ENCODE measurements at places on chromosomes 12 and 14.

DNA sequence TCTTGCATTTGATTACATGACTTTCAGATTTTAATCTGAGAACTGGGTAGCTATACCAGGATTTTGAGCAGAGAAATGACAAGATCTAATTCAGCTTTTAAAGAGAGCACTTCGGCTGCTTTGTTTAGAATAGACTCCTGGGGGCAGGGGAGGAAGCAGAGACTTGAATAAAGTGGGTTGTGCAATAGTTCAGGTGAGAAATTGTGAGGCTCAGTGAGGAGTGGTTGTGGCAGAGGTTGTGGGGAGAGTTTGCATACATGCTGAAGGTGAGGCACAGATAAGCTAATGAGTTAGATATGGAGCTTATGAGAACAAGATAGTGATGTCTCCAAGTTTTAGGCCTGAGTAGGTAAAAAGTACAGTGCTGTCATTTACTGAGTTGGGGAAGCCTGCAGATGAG is 281.4 kb downstream of the FLRT2 start:
- DNase-seq = no peak

- DNase-seq = peak; percentile 72
Observed at GRCh38 chr12:6465467-6466183, 4.9 kb downstream of the VAMP1 start.

- no peak for DNase-seq
Observed at GRCh38 chr14:26204728-26205479, 392.9 kb downstream of the NOVA1 start.

GRCh38 chr12:5259523-5259922 is 172.4 kb upstream of the NTF3 start:
- no peak for DNase-seq

GRCh38 chr12:229441-230191 is 15.7 kb upstream of the SLC6A12 start:
- no peak for DNase-seq

DNA sequence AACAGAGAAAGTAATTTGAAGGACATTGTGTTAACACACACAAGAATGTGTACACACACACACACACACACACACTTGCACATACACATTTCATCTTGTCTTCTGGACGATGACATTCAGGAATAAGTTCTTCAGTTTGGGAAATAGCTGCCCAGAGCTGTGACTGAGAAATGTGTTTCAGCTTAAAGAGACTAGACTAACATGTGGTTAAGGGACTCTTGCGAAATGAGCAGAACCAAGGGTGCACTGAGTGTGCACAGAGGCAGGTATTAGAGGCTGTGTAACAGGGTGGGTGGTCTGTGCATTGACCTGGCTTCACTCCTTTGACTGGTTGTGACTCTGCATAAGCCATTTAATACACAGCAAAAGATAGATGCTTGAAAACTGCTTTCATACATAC is 29.4 kb upstream of the KCNA5 start:
- DNase-seq = peak; percentile 12

DNA sequence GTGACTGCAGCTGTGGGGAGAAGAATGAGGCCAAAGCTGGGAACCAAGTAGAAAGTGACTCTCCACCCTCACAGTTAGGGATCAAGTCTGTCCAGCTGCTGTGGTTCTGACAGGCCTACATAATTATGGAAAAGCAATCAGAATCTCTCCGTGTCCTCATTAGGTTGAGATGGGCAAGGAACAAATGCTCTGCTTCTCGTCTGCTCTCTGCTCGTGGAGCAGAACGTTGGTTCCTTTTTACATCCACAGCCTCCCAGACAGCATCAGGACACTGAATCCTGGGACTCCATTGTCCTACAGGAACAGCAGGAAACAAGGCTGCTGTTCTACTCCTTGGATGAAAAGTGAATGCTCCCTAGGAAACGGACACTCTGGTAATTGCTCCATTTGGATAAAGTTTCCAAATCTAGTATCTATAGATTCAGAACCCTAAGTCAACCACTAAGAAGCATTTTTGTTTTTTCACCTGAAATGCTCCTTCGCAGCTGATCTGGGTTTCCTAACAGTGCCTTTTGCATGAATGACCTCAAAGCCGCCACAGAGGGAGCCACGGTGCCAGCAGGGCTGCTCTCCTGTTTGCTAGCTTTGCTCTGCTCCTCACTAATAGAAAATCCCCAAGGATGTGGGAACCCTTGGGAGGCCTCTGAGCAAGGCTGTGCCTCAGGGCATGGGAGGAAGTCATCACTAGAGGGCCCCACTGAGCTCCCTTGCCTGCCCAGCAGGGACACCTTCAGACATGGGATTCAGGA is 102.0 kb downstream of the EGLN3 start:
- peak; percentile 34 for DNase-seq

DNA sequence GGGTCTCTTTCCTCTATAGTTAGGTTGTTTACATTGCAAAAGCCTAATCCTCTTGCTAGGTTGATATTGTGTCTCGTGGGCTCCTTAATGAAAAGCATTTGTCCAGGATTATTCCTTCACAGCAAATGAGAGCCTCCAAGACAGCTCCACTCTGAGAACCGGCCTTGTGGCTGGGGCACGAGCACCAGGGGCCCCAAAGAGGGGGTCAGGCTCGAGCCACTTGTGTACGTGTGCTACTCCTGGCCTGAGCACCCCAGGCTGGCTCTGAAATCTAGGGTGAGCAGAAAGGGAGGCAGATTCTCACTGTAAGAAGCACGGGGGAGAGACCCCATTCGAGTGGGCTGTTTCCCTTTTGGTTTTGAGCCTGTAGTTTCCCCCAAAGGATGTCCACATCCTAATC is 45.0 kb upstream of the FZD10 start:
- no peak for DNase-seq

GRCh38 chr14:76196980-76197695 is 45.4 kb downstream of the GPATCH2L start:
- DNase-seq = no peak

GRCh38 chr14:67477926-67478799 is 10.4 kb downstream of the TMEM229B start:
- no peak for DNase-seq

- peak; percentile 10 for DNase-seq
Observed at GRCh38 chr14:59316151-59316830, 127.8 kb downstream of the DAAM1 start.

- DNase-seq = peak; percentile 77
Observed at GRCh38 chr12:28872654-28873268, 276.3 kb upstream of the FAR2 start.

- DNase-seq = no peak
Observed at GRCh38 chr14:74510223-74510931, 16.8 kb downstream of the ISCA2 start.

DNA sequence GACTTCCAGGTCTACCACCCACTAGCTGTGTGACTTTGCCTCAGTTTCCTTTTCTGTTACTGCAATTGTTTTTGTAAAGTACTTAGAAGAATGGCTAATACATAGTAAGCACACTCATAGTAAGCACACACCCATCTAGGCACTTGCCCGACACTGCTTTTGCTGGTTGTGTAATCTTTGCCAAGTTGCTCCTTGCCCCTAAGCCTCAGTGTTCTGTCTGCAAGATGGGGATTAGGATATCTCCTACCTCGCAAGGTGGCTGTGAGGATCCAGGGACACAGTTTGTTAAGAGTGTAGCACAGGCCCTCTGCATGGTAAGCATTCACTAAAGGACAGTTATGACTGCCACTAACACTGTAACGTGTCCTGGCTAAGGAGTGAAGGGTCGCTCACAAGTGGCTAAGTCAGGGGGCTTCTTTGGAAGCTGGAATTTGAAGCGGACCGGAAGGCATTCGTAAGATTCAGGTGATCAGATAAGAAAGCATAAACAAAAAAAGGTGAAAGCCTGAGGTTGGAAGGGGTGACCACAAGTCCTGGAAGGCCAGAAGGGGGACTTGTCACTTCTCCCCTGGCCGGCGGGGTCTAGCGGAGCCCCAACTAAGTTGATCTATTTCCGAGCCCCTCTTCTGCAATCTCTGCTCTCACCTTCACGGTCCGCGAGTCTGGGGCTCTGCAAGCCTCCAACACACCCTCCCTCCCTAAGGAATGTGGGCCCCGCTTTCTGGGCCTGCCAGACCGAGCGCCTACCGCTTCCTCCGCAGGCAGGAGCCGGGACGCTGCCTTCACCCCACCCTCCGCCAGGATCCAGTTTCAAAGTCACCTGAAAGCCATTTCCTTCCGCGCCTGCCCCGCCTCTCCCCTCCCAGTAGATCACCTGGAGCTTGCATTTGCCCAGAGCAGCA is 1.5 kb upstream of the PLEKHG3 start:
- no peak for DNase-seq

DNA sequence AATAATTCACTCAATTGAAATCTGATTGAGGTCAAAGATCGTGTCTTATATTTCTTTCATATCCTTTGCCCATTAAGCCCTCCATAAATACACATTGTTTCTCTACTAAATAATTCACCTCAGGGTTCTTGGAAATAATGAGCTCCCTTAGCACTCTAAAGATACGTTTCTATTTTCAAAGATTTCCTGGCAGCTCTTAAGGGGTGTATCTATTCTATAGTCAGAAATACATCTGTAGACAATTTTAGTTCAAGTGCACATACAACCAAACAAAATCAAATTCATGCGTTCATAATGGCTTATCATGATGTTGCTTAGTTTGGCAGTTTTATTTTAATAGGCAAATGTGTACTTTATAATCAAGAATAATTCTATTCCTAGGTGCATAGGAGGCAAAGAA is 361.1 kb upstream of the DDHD1 start:
- no peak for DNase-seq

GRCh38 chr12:2543801-2544200 is 251.0 kb upstream of the FKBP4 start:
- no peak for DNase-seq

- DNase-seq = no peak
Observed at GRCh38 chr12:31298515-31298910, 27.4 kb downstream of the SINHCAF start.

DNA sequence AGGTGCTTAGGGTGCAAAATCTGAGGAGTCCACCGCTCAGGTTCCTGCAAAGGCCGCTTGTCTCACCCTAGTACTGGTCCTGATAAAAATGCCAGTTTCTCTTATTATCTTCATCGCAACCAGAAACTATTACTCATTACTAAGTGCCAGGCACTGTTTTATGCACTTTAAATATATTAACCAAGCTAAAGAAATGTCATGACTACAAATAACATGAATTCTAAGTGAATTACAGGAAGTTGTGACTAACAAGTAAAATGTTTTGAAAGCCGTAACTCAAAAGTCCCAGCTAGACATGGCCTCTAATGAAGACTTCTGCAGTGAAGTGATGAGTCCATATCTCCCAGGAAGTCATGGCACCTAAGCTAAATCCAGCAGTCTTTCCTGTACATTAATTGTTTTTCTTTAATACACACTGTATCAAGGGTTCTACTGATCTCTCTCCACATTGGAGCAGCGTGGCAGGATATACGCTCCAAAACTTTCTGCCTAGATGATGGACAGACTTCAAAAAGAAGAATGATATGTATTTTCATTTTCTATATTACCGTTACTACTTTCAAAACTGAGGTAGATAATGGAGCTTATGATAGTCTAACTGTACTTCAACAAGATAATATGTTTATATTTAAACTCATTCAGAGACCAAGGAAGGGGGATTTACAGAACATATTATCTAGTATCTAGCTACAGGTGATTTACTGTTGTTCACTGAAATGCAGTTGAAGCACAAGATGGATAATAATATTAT is 117.3 kb upstream of the ARID2 start:
- DNase-seq = no peak

DNA sequence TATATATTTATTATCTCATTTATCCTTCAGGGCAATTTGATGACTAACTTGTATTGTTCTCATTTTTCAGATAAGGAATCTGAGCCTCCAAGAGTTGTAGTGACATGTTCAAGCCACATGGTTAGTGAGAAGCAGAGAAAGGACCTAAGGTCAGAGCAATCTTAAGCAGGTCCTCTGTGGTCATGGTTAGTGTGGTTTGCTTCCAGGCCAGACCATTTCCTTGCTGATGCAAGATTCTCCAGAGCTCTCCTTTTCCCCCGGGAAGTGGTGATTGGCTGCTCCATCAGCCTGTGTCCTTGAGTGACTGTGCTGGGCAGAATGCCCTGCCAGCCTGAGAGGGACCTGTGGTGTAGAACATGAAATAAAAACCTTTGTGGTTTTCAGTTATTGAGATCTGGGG is 141.3 kb downstream of the KTN1 start:
- DNase-seq = peak; percentile 59

DNA sequence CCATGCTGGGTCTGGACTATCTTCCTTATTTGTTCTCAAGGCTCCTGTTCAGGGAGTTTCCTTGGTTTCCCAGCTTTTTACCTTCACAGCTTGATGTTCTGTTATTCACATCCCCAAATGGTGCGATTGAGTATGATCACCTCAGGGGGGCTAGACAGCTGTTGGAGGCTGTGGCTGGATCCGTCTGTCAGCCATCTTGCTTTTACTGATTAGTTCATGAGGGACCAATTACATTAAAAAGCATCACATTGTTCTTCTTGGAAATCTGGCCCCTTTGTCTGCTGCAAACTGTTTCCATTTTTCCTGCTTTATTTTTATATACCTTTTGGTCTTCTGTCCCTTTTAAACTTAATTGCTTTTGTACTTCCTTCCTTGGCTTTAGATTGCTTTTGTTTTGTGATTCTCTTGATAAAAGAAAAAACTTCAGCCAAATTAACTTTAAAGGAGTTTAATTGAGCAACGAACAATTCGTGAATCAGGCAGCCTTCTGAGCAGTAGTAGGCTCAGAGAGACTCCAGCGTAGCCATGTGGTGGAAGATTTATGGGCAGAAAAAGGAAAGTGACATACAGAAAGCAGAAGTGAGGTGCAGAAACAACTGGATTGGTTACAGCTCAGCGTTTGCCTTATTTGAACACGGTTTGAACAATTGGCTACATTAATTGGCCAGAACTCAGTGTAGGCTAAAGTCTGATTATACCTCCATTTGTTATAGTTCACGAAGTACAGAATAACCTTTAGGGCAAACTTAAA is 208.7 kb downstream of the AEBP2 start:
- peak; percentile 69 for DNase-seq

DNA sequence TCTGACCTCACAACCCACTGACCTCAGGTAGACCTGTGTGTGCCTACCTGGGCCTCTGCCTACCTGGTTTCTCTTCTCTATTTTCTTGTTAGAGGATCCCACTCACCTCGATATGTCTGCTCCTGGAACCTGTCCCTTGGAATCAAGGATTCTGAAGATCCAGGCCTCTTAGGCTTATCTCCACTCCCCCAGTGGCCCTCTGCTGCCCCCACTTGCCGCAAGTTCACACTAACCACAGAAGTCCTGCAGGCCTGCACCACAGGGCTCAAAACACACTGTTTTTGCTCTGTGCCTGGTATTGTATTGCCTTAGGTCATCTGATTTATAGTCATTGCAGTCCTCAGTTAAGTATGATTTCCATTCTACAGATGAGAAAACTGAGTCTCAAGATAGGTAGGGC is 15.3 kb upstream of the NRXN3 start:
- peak; percentile 21 for DNase-seq

DNA sequence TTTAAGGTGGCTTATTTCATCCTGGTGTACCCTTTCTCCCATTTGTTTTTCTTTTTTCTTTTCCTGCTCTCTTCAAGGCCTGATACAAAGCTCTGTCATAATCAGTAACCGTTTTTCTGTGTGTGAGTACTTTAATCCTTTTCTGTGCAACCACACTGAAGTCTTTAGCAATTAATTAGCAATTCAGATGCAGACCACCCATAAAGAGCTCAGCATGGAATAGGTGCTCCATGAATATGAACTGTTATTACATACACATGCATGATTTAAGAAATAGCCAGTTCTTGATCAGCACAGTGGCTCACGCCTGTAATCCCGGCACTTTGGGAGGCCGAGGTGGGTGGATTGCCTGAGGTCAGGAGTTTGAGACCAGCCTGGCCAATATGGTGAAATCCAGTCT is 1386.6 kb downstream of the AACS start:
- DNase-seq = no peak

GRCh38 chr12:69996241-69996640 is 171.2 kb downstream of the MYRFL start:
- DNase-seq = no peak
